ENCODE measurements at places on chromosomes 13 and 19.

DNA sequence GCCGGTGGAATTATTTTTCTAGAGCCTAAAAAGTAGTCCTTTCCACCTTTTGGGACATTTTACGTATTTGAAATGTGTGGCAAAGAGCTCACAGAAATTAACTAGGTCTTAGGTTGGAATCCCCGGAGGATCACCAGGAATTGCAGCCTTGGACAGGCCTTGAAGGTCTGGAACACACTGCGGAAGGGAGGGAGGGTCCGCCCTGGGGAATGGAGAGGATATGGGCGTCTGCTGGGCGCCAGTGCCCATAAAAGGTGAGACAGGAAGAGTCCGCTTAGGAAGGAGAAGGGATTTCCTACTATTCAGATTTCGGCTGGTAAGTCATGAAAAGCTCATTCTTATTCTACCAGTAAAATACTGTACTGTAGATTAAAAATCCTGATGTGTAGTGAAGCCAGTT lies 111.9 kb downstream of the COL4A2 start:
- no peak for DNase-seq

GRCh38 chr13:113754691-113755090 lies 4.3 kb upstream of the TMEM255B start:
- DNase-seq: no peak

DNA sequence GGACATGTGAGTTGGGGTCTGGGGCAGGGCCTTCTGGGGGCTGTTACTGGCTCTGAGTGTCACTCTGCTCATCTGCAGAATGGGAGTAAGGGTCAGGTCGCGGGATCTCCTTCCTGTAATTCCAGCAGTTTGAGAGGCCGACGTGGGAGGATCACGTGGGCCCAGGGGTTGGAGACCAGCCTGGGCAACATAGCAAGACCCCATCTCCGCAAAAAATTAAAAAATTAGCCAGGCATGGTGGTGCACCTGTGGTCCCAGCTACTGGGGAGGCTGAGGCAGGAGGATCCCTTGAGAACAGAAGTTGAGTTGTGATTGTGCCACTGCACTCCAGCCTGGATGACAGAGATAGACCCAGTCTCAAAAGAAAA lies 4.0 kb downstream of the ARID3A start:
- DNase-seq: no peak

DNA sequence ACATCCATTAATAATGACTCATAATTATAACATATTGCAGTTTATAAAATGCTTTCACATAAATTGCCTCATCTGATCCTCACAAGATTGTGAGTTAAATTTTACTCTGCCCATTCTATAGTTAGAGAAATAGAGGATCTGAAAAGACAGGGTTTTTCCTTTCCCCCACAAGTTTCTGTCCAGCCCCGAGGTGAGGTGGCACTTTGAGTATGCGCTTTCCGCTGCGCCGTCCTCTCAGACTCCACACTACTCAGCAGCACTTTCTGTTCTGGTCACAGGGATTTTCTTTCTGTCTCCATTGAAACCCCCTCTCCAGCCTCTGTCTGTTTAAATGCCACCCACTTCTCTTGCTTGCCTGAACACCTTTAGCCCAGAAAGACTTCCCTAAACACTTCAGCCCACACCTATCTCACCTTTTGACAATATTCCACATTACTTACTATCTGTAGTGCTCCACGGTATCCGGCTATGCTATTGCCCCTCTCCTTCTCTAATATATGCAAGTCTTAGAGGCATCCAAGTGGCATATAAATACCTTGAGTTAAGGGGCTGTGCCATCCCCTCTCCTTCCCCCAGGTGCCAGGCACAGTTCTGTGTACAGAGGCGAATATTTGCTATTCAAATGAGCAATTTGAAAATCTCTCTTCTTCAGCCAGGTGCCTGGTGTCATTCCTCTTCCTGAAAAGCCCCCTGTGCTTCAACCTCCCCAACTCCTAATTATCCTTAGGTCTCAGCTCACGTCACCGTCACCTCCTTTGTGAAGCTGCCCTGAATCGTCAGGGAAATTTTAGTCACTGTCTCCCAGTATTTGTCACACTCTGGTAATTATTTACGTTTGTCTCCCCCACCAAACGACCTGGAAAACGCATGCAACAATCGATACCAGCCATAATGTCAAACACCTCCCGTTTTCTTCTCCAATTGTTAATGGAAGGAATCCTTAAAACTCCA lies 268.7 kb downstream of the NHLRC3 start:
- no peak for DNase-seq

GRCh38 chr13:32334671-32335070 lies 19.4 kb downstream of the BRCA2 start:
- no peak for DNase-seq

- no peak for DNase-seq
Measured at GRCh38 chr19:18046059-18046718, 38.2 kb downstream of the ARRDC2 start.

DNA sequence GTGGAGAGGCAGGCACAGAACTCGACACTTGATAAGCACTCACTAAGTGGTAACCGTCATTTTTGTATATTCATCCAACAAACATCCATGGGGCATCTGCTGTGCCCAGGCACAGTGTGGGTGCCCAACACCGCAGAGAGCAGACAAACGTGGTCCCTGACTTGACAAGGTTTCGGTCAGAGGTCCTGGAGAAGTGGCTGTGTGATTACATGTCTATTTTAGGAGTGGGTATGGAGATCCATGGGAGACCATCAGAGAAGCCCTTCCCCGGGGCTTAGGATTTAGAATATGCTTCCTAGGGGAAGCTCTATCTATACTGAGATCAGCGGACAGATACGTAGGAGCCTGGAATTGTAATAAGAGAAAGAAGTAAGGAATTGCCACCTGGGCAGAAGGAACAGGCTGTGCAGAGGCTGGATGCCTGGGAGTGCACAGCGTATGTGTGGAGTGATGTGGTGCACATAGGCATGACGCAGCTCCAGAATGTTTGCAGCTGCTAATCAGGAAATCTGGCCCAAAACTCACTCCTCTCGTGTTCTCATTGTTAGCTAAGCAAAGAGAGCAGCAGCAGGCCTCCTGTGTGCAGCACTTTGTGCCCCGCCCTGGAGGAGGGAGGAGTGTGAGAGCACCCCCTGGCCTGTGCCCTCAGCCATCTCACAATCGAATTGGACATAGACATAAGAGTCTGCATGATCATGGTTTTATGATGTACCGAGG lies 23.0 kb upstream of the IRS2 start:
- DNase-seq: no peak

DNA sequence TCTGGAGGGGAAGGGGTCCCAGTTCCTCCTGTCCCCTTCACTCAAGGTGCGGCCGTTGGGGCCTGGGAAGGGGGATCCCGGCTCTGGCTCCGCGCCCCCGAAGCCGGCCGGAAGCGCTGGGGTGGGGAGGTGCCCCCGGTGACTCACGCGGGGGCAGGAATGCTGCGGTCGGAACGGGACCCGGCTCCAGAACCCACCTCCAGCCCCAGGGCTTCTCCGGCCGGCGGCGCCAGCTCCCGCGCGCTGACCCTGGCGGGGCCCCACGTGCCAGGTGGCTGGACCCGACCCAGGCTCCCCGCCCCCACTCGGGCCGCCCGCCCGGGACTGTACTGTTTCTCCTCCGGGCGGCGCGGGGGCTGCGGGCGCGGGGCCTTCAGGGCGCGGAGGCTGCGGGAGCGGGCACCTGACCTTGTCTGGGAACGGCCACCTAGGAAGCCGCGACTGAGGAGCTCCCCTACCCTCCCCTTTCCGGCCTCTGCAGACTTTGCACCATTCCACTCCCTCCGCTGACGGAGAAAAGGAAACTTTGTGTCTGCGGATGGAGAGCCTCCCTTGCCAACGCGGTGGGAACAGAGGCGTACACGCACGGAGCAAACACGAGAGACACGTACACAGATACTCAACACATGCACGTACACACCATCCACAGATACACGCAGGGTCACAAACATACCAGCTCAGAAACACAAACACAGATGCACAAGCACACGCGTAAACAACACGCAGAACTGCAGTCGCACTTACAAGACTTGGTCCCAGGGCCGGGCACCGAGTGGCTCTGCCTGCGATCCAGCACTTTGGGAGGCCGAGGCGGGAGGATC lies 7.2 kb downstream of the AXL start:
- no peak for DNase-seq

- DNase-seq: no peak
Measured at GRCh38 chr13:66965181-66965580, 265.0 kb downstream of the PCDH9 start.

DNA sequence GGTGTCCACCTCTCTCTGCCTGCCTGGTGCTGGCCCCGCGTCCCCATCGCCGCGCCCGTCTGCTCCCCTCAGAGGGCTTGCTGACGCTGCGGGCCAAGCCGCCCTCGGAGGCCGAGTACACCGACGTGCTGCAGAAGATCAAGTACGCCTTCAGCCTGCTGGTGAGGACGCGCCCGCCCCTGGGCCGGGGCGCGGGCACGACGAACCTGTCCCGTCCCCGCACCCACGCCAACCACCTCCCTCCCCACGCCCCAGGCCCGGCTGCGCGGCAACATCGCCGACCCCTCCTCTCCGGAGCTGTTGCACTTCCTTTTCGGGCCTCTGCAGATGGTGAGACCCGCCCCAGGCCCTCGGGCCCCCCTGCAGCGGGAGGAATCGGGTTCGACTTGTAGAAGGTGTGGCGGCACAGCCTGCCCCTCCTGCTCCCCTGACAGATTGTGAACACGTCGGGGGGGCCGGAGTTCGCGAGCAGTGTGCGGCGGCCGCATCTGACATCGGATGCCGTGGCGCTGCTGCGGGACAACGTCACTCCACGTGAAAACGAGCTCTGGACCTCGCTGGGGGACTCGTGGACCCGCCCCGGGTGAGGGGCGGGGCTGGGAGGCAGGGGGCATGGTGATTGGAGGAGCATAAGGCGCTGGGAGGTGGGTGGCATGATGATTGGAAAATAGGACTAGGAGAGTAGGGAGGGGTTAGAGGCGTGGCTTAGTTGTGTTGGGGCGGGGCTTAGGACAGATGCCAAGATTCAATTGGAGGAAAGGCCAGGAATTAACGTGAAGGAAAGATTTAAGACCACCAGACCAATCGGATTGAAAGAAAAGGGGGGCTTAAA lies 6.6 kb downstream of the EPS8L1 start:
- DNase-seq: peak; percentile 56

DNA sequence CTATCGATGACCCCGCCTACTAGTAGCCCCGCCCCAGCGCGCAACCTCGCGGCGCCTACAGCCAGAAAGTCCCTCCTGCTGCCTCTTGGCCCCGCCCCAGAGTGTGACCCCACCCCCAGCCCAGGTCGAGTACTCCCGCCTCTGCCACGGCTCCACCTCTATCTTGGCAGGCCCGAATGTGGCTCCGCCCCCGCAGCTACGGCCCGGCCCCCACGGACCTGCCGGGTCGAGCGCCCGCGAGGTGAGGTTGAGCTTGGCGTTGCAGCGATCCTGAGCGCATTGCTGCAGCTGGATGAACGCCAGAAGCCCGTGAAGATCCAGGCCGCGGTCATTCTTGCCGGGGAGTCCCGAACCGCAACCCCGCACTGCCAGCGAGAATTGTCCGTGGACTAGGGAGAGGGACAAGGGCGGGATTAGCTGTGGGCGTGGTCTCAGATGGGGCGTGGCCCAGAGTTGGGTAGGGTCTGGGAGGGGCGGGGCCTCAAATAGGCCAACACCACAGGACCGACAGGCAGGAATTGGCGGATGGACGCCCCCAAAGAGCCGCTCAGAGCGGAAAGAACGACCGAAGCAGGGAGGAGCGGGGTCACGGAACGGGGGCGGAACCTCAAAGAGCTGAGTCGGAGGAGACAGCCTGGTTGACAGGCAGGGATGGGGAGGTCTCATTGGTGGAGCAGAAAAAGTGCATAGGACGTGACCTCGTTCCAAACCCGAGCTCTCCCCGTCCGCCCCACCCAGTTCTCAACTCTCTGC lies 1.9 kb downstream of the LYPD3 start:
- peak; percentile 67 for DNase-seq

GRCh38 chr19:42254089-42254849 lies 659 bp downstream of the ERF start:
- DNase-seq: peak; percentile 37

DNA sequence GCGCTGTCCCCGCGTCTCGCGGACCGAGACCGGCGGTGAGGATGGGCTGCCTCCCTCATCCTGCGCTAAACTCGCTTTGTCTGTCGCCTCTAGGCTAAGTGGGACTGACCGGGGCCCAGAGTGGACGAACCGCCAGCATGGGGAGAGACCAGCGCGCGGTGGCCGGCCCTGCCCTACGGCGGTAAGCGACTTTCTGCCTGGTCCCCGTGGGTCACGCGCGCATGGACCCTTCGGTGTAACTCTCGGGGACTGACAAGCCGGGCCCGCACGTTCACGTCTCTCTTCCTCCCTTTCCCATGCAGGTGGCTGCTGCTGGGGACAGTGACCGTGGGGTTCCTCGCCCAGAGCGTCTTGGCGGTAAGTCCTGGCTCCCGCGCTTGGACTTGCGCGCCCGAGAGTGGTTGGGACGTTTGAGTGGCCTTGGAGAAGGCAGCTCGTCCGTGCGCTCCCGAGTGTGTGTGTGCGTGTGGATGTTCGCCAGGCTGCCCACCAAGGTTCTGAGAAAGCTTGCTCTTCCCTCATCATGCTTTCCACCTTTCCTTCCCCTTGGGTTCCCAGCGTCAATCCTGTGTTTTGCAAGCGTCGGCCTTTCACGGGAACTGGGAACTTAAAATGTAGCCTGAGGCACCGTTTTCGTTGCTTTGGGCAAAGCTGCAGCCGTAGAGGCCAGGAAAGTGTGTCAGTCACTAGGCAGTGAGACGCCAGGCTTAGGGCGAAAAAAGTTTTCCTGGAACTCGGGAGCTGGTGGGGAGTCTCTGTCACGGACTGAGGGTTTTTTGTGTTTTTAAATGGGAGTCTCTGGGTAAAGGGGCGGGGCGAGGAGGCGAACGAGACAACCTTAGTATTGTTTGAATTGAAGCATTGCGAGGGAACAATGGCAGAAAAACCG lies 927 bp downstream of the COL4A2 start:
- no peak for DNase-seq

DNA sequence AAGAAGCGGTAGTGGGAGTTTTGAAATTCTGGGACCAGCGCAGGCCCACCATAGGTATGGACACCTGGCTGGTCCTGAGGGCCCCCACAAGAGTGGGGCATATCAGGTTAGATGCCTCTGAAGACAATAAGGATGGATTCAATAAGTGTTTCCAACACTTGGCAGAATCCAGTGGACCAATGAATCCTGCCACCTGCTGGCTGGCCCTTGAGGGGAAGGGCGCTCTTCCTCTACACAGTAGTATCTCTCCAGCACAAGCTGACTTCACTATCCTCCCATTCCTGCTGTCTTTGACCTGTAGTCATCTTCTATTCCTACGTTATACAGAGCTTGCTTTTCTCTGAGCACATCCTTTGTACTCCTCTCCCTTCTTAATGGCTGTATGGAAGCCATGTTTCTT lies 199.7 kb upstream of the TSHZ3 start:
- DNase-seq: no peak

- no peak for DNase-seq
Measured at GRCh38 chr19:37505958-37506386, 767 bp upstream of the ZNF793 start.

DNA sequence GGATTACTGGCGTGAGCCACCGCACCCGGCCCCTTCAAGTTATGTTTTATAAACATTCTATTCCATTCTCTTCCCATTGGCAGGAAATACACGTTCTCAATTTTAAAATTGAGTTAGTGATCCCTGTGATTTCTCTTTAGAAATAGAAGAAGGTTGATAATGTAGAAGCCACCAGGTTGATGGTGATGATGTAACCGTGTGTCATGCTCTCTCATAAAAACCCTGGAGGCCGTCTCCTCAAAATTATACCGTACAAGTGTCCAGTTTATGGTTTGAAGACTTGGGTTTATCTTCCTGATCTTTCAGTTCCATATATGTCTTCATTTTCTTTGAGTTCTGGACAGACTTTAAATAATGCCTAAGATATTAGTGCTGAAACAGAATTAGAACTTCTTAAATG lies 32.2 kb downstream of the COG3 start:
- DNase-seq: no peak

- DNase-seq: no peak
Measured at GRCh38 chr19:2645826-2646225, 56.7 kb downstream of the GNG7 start.

Measured in GF-D8 (cell line).